Stimulated activated CD8-positive, alpha-beta memory T cell treated with anti-CD3 and anti-CD28 coated beads, Interleukin-15, amount 100 ng/mL, for 24 hours (primary cell): ENCODE measurements at places on chromosomes 5 and 9.

- DNase-seq: no peak
Observed at GRCh38 chr9:132235125-132235524, 73.3 kb downstream of the NTNG2 start.

DNA sequence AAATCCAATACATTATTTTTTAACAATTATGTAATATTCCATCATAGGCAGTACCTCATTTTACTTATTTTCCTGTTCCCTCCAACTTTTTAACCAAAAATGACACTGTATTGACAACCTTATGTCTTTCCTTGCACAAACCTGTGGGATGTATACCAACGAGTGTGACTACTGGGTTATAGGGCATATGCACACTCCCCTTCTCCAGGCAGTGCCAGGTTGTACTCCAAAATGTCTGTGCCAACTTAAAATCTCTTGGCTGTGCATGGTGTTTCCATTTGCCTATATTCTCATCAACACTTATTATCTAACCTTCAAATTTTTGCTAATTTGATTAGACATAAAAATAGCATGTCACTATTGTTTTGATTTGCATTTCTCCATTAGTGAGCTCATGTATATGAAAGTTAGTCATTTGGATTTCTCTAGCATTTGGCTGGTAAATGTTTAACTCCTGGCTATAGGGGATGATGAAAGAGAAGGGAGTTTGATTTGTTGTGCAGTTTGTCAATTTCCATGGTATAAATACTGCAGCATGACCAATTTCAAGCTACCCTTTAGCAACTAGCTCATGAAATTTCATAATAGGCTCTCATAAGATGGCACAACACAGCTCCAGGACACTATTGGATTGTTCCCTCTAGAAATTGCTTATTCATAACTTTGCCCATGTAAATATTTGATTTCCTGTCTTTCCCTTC lies 129.9 kb downstream of the BAAT start:
- no peak for DNase-seq

DNA sequence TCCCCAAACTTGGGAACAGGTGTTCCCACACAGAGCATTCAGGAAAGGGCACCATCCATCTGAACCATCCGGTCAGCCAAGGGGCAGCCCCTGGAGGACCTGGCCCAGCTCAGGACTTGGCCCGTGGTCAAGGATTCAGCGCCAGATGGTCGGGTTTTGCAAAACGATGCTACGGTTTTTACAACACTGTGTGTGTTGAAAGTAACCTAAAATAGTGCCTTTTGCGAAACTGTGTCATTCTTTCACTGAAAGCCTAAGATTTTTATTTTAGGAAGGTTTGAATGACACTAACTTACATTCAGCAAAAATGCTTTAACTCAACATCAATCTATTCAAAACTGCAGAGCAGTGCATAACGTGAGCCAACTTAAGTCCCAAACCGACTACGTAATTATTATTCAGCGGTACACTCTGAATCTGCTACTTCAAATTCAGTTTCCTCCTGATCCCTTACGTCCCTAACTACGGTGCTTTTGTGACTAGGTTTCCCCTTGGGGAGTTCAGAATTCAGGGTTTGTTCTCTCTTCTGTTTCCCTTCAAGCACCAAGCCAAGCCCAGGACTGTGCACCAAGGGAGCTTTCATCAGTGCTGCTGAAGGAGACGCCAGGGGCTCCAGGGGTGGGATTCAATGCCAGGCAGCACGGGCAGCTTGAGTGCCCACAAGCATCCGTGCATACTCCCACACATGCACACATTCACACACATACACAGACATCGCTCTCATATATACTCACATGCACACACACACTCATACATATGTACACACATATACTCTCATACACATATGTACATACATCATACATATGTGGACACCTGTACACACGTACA lies 25.8 kb downstream of the LPCAT1 start:
- DNase-seq: no peak

GRCh38 chr9:91042541-91042940 lies 240.9 kb downstream of the SYK start:
- DNase-seq: no peak

GRCh38 chr5:53448851-53449250 lies 31.6 kb upstream of the FST start:
- DNase-seq: no peak

DNA sequence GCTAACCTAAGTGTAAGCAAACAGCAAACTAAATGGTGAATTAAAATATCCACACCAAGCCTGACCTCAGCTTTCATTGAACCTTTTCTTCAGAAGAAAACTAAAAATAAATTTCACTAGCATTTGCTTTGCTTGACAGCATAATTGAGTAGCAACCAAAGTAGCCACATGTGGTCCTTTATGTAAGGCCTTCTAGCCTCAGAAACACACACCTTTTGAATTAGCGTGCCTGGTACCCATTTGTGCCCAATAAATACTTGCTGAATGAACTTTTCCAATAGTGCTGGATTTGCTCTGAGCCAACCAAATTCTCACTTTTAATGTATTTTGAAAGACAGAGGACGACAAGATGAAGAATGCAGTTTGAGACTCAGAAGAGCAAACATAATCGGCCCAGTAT lies 2.1 kb upstream of the NIPBL start:
- DNase-seq: no peak

DNA sequence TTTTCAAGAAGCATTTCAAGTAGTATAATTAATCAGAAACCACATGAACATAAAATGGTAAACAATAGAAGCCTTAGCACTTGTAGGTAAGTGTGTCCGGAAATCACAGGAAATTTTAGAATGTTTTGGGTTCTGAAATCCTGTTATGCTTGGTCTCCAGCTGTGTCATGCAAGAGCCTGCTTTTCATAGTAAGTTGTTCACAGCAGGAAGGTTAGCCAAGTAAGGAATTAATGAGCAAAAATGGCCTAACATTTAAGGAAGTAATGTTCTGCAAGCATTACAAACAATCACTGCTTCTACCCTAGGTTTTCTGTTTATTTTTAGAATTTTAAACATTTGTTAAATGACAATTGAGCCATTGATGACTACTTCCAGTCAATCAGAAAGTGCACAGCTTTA lies 669.5 kb downstream of the SLCO4C1 start:
- no peak for DNase-seq

GRCh38 chr5:89449392-89450148 lies 566.6 kb upstream of the MEF2C start:
- no peak for DNase-seq

DNA sequence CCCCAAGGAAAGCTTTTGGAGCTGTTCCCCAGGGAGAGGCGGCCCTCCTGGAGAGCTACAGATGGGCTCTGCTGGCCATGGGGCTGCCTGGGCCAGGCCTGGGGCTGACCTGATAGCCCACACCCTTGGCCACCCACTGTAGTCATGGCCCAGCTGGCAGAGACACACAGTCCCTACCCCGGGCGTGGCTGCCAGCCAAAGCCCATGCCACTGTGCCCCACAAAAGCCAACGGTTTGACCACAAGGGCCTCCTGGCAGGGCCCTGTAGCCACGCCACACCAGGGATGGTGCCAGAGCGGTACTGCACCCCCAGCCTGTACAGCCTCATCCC lies 15.2 kb downstream of the NACC2 start:
- DNase-seq: no peak

- DNase-seq: no peak
Observed at GRCh38 chr9:19171271-19171670, 44.0 kb upstream of the PLIN2 start.

DNA sequence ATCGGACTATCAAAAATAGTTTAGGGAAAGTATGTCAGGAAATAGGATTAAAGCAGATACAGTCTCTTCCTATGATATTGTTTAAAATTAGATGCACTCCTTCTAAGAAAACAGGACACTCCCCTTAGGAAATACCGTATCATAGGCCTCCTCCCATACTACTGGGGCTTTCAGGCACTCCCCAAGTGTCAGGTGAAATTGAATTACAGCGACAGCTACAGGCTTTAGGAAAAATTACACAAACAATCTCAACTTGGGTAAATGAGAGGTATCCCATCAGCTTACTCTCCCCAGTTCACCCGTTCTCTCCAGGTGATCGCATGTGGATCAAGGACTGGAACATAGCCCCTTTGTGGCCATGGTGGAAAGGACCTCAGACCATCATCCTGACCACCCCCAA lies 110.4 kb upstream of the EPB41L4A start:
- DNase-seq: no peak

DNA sequence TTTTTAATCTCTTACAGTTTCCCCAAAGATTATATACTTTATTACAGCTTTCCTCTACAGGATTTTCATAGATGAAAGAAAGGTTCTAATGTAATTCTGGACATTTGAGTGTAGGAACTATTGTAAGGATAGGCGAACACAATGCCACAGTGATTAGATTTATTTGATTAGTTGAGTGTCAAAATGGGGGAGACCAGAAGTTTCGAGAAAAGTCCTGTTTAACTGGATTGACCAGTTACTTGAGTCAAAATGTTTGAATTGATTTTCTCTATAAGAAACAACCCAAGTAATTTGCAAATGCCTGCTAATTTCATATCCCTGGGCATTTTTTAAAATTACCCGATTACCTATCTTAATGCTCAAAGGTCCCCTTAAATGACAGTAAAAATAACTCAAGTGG lies 50.6 kb downstream of the SMARCA2 start:
- DNase-seq: no peak

DNA sequence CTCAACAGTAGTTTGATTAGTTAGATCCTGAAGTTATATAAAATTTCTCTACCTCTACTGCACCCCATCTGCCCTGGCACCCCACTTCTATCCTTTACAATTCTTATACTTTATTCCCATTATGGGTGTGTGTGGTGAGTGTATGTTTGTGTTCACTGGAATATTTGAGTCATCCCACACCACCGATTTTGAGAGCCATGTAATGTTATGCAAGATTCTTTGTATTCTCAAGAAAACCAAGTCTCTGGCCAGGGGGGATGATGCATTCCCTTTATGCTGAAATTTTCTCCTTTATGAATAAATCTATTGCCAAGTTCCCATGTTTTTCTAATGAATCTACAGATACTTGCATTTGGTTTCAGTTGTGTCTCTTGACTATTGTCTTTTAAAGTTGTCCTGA lies 266.8 kb downstream of the ARHGEF28 start:
- DNase-seq: no peak

DNA sequence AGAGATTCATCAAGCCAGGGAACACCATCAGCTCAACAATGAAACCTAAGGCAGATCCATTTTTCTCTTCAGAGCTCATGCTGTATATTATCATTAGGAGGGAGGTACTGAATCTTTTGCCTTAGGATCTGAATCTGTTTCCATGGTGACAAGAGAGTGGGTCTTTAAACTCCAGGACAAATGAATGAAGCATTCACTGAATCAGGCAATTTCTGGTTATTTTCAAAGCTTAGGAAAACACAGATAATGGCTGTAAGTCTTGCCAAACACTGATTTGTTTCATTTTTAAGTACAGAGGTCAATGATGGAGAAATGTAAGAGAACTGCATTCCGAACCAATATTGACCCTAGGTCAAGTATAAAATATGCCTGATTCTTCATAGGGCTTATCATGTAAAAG lies 84.9 kb downstream of the GNA14 start:
- no peak for DNase-seq

DNA sequence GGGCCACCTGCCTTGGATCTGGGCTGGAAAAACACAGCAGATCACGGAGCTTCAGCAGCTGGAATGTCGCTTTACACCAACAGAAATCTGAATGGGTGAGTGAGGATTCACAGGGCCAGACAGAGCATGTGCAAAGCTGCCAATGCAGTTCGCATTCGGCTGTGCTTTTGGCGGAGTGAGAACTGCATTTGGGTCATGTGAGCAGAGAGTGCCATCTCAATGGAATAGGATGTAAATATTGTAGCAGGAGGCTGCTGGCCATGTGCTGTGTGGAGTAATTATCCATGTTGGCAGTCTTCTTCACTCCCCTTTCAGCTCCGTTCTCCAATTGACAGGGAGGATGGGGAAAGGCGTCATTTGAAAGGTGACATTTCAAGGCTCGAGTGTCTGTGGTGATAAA lies at the start of gene ANKRD55:
ANKRD55 (minus strand) TSS at position 101 of the 400 bp plus-strand sequence. CDS start 417 bp downstream, outside the sequence.
- no peak for DNase-seq

DNA sequence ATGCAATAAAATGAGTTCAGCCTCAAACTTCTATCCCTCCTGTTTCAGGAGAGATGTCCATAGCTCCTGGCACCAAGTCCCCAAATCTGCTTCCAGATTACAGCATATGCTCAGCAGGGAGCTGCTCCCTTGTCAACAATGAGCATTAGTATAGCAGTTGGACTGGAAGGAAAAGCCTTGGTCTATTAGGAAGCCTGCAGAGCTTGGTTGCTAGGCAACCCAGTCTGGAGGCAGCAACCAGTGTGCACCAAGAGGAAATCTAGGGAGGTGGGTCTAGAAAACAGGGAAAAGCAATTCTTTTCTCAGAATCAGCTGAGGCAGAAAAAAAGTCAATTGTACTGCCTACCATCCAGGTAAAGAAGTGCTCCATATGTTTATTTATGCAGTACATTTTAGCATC lies 229.5 kb upstream of the NMUR2 start:
- DNase-seq: no peak

- no peak for DNase-seq
Observed at GRCh38 chr5:6291961-6292360, 86.4 kb downstream of the MED10 start.

GRCh38 chr5:55692106-55692417 lies 20.1 kb downstream of the SLC38A9 start:
- DNase-seq: no peak

GRCh38 chr9:114867327-114867726 lies 61.5 kb upstream of the TNFSF15 start:
- DNase-seq: no peak

- no peak for DNase-seq
Observed at GRCh38 chr9:36896296-36896695, 137.8 kb downstream of the PAX5 start.

DNA sequence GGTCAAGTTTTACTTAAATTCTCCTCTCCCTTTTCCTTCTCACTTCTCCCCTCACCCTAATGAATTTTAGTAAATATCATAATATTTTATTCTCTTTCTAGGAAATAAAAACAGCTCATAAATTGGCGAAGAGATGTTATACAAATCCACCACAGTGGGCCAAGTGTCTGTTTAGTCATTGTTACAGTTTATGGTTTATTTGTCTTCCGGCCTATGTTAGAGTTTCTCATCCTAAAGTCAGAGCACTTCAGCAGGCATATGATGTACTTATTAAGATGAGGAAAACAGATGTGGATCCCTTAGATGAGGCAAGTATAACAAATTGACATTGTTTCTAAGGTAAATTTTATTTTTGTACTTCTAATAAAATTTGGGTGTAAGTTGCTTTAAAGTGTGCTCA lies 48.2 kb downstream of the RPS6 start:
- DNase-seq: no peak

DNA sequence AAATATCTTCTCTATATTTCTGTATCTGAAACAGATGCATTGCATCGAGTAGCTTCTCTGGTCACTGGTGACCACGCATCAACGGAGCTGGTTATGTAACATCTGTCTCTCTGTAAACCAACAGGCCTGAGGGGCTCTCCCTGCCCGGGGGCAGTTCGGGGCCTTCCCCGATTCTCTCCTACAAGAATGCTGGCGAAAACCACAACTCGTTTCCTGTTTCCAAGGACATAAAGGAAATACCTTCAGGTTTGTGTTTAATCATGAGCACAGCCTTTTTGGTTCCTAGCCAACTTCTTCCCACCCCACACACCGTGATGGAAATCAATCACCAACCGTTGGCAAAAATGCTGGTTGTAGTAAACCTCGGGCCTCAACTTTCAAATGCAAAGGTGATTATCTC lies 25.1 kb downstream of the GDNF start:
- no peak for DNase-seq
